ENCODE measurements at places on chromosomes 5 and 9.

DNA sequence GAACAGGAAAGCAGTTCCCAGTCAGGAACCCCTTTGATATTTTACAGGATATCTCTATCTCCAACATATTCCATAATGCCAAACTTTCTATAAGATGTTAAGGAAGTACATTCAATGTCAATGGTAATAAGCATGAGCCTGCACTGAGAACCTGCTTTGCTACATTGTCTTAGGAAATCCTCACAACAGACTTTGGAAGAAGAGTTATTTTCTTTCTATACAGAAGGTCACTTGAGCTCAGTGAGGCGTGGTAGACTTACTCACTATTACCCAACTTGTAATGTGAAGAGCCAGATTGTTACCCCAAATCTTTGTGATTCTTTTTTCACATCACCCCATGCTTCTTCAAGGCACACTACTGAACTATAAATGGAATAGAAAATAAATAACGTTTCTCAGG, 435.9 kb downstream of the DNAH5 start:
- no peak for DNase-seq

DNA sequence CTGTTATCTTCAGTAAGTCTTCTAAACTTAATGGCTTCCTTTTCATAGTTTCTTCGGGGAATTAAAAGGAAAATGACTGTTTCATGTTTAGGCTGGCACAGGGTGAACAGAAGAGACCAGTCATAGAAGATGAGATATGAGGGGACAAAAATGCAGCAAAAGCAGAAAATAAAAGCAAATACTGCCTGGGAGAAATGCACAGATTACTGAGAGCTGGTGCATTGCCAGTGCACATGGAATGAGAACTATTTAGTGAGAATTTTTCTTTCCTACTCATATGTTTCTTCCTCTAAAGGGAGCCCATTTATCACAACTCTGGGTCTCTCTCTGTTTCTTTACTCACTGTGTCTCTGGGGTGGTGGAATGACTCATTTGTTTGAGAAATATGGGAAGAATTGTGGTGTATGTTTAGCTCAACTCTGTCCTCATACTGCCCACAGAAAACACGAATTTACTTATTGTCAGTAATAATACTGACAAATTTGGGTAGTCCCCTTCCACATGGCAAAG, 25.9 kb upstream of the ANKRD55 start:
- peak; percentile 97 for DNase-seq

- DNase-seq: peak; percentile 83
Measured at GRCh38 chr5:53368516-53368915, 111.9 kb upstream of the FST start.

GRCh38 chr5:142798099-142798770, 28.1 kb downstream of the ARHGAP26 start:
- no peak for DNase-seq

GRCh38 chr9:5857928-5858327, 25.0 kb upstream of the ERMP1 start:
- DNase-seq: no peak

DNA sequence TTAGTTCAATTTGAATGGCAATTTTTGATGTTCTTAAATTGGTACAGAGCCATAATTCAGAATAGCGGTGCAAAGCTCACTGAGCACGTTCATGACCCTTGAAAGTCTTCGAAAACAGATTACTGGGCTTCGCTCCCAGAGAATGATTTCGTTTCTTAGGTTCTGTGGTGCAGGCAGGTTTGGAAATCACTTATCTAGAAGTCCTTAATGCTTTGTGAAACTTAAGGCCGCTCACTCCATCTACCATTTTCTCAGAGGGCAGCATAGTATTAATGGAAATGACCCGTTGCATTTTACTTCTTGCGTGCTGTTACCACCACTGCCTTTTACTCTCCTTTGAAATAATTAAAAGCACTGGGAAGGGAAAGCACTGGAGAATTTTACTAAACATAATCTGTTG, 2.9 kb upstream of the MAT2B start:
- DNase-seq: peak; percentile 11

DNA sequence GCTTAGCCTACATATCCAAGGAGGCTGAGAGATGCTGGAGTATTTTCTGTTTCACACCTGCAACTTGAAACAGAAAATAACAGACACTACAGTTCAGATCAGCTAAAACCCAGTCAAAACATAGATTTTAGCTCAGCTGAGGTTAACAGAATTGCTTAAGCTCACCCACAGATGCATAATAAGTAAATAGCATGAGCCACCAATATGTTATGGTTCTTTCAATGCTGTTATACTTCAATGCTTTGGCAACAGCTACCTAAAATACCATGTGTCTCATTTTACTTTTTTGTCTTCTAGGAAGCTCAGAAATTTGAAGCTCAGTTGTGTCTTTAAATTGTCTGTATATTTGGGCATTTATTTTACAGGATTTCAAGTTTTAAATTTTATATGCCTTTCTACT, 35.8 kb upstream of the OR13F1 start:
- DNase-seq: no peak

GRCh38 chr9:131656356-131657036, 83.4 kb downstream of the RAPGEF1 start:
- no peak for DNase-seq
